ENCODE measurements at places on chromosomes 2 and 18. TPM values are rescaled to one million over a fixed set of nuclear protein-coding genes. Genes with fewer than 3 reads are reported as not detected.
A peak's percentile ranks its signal among the peaks of the same experiment; 100 is the strongest.

DNA sequence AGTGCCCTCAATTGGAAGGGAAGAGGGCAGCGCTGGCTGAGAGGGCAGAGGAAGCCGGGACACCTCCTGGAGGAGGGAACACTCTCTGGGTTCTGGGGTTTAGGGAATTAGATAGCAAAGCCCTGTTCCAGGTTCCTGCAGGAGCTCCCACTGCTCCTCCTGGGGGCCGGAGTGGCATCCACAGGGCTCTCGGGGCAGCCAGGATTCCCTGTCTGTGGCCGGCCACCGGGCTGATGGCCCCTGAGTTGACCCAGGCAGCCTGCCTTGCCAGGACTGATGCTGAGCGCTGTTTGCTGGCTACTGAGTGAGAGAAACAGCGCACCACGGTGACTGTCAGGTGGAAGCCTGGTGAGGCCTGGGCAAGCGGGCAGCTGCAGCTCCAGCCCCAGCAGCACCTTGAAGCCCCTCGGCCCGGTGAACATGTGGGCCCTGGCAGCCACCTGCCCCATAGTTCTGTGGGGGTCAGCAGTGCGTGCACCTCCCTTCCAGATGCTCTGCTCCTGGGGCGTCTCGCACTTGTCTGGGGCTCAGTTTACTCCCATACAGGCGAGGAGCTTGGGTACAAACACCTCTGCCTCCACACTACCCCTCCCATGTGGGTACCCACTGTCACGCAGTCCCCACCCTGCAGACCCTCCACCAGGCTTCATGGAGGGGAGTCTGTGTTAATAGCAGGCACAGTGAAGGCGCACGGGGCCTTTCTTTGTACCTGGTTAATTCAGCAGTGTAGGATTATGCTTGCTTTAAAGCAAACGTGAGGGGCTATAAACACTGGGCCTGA, 7.7 kb upstream of the ALLC start:
- no peaks in the 10 kb centered on the region for H3K36me3 ChIP-seq
- no peak overlapping the region for H3K27ac ChIP-seq
- peaks cover 11% of the 10 kb centered on the region for H3K4me1 ChIP-seq
- no peak for DNase-seq

DNA sequence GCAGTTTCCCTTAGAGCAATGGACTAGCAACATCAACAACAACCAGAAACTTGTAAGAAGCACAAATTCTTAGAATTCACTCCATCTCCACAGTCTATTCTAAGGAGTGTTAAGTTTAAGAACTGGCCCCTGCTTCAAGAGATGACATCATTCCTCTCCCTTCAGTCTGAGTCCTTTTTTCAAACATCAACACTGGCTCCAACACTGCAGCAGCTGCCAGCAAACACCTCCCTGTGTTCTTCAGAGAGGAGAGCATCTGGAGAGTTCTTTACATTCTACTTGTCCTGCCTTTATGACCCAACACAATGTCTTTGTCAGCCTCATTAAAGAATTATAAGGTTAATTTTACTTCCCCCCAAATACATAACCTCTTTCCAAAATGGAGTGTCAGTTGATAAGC, 122.3 kb downstream of the HNMT start:
- H3K36me3 ChIP-seq = no peaks in the 10 kb centered on the region
- no peaks in the 10 kb centered on the region for H3K27me3 ChIP-seq
- H3K4me3 ChIP-seq = no peak overlapping the region
- DNase-seq = no peak
- no peak overlapping the region for H3K27ac ChIP-seq

- peaks cover 13% of the 10 kb centered on the region for H3K27me3 ChIP-seq
- no peak for DNase-seq
These were observed 91.5 kb upstream of the BCL11A start for GRCh38 chr2:60644951-60645350.

GRCh38 chr18:23462876-23463275, 9.8 kb downstream of the RIOK3 start:
- H3K27me3 ChIP-seq = no peaks in the 10 kb centered on the region
- DNase-seq = no peak
- H3K27ac ChIP-seq = no peak overlapping the region
- peaks cover 3% of the 10 kb centered on the region for H3K4me1 ChIP-seq

DNA sequence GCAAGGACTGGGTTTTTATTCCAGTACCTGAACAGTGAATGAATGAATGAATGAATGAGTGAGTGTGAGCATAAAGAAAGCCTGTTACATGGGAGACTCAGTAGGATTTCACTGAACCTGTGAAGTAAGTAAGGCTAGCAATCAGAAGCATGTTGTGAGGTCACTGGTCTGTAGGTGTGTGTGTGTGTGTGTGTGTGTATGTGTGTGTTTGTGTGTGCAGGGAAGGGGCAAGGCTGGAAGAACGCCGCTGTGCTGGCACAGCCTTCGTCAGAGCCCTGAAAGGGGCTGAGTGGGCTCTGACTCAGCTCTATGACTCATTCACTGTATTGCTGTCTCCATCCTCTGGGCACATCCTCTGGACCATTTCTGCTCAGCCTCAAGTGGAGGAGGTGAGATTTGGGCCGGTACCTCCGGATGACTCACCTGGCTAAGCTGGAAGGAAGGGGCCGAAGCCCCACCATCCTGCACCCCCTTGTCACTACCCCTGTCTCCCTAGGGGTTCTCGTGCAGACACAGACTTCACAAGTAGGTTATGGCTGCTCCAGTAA, 51.4 kb upstream of the MRPL33 start:
- no peaks in the 10 kb centered on the region for H3K27me3 ChIP-seq
- peaks cover 36% of the 10 kb centered on the region for H3K4me1 ChIP-seq
- no peaks in the 10 kb centered on the region for H3K36me3 ChIP-seq
- DNase-seq = peak; percentile 98
- no peak overlapping the region for H3K4me3 ChIP-seq
- H3K27ac ChIP-seq = peak overlapping the region; percentile 76

- DNase-seq = no peak
- no peak overlapping the region for H3K4me3 ChIP-seq
- H3K36me3 ChIP-seq = no peaks in the 10 kb centered on the region
- no peak overlapping the region for H3K27ac ChIP-seq
These were observed 109.0 kb upstream of the RGPD4 start for GRCh38 chr2:107717661-107718060.

- H3K36me3 ChIP-seq = no peaks in the 10 kb centered on the region
- H3K27me3 ChIP-seq = peaks cover 14% of the 10 kb centered on the region
- DNase-seq = no peak
- H3K4me3 ChIP-seq = no peak overlapping the region
- H3K4me1 ChIP-seq = no peaks in the 10 kb centered on the region
- no peak overlapping the region for H3K27ac ChIP-seq
These were observed 16.6 kb downstream of the INPP5D start for GRCh38 chr2:233076749-233077148.

DNA sequence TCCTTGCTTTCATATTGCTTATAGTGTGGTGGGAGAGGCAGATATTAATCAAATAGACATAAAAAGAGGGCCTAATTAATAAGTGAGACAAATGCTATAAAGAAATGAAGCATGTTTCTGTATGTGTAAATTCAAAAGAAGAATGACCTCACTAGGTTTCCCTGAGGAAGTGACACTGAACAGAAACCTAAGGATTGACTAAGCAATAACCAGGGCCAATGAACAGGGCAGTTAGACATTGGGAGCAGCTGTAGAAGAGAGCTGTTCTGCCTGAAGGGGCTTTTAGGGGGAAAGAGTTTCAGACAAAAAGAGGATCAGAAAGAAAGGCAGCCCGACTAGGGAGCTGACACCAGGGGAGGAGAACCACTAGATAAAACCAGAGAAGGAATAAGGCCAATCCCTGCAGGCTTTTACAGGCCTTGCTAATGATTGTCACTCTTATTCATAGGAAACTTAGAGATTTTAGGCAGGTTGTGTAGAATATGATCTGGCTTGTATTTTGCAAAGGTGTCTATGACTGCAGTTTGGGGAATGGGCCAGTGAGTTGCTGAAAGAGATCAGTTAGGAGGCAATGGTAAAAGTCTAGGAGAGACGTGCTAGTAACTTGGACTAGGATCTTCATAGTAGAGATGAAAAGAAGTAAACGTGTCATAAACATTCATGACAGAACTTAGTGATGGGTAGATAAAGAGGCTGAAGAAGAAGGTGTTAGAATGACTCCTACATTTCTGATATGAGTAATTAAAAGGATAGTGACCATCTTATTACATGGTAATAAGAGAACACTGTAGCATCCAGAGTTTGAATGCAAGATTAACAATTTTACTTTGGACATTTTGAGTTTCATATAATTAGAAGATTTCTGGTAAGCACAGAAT, 26.8 kb upstream of the NABP1 start:
- no peak overlapping the region for H3K27ac ChIP-seq

DNA sequence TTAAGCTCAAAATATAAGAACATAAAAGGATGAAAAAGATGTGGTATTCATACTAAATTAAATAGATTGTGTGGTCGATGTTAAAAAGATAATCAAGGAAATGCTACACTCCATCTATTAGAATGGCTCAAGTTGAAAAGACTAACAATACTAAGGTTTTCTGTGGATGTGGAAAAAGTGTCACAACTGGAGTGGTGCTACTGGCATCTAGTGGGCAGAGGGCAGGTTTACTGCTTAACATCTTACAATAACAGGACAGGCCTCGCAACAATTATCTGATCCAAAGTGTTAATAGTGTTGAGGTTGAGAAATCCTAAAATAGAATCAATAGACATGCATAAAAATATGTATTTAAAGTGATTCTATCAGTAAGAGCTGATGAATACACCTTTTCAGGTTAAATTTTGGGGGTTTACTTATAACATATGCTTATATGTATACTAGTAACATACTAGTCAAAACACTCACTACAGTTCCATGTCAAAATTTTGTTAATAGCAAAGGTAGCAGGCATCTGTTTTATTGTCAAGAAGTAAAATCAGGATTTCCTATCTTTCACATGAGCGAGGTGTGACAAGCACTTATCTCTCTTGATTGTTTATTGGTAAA, 91.5 kb upstream of the TMEFF2 start:
- no peaks in the 10 kb centered on the region for H3K36me3 ChIP-seq
- no peak overlapping the region for H3K27ac ChIP-seq
- no peaks in the 10 kb centered on the region for H3K4me1 ChIP-seq
- no peaks in the 10 kb centered on the region for H3K27me3 ChIP-seq

GRCh38 chr2:44880125-44880483, 61.4 kb upstream of the SIX3 start:
- no peak for DNase-seq
- H3K4me1 ChIP-seq = no peaks in the 10 kb centered on the region
- H3K4me3 ChIP-seq = no peak overlapping the region
- no peak overlapping the region for H3K27ac ChIP-seq

DNA sequence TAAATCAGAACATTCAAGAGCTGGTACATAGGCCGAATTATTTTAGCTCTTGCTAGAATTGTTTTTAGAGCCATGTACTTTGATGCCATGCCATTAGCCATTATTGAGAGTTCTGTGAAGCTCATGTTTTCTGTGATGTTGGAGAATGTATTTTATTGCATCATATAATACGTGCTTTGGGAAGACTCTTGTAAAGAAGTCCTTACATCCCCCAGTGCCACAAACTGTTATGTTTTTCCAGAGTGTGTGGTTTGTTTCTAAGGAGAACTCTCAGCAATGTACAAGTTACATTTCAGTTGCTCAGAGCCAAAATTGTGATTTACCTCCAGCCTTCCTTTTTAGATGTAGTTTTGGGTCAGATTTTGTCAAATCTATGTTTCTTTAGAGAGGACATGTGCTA, 148.6 kb downstream of the HAUS1 start:
- DNase-seq = no peak
- no peaks in the 10 kb centered on the region for H3K36me3 ChIP-seq
- peak overlapping the region; percentile 68 for H3K27ac ChIP-seq
- no peaks in the 10 kb centered on the region for H3K27me3 ChIP-seq
- peaks cover 27% of the 10 kb centered on the region for H3K4me1 ChIP-seq

DNA sequence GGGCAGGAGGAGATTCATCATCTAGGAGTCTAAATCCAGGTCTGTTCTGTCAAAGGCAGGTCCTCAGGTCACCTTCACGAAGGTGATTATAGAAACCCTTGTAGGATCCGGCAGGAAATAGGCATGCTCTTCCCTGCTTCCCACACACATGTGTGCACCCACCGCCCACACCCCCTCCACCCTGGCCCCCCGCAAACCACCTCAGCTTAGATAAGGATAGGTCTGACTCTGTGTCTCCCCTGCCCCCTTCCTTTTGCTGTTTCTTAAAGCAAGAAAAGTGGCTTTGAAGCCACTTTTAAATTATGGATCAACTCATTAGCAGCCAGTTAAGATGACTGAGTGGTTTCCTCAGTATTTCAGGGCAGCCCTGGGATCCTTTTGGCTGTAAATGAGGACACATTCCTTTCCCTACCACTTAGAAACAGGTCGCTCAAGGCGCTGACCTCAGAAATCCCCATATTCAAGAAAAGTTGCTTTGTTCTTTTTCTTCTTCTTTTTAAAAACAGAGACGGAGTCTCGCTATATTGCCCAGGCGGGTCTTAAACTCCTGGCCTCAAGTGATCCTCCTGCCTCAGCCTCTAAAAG, 14.5 kb upstream of the CIB4 start:
- H3K27me3 ChIP-seq = peaks cover 24% of the 10 kb centered on the region
- no peak for DNase-seq
- no peaks in the 10 kb centered on the region for H3K4me1 ChIP-seq
- H3K36me3 ChIP-seq = no peaks in the 10 kb centered on the region
- H3K4me3 ChIP-seq = no peak overlapping the region

DNA sequence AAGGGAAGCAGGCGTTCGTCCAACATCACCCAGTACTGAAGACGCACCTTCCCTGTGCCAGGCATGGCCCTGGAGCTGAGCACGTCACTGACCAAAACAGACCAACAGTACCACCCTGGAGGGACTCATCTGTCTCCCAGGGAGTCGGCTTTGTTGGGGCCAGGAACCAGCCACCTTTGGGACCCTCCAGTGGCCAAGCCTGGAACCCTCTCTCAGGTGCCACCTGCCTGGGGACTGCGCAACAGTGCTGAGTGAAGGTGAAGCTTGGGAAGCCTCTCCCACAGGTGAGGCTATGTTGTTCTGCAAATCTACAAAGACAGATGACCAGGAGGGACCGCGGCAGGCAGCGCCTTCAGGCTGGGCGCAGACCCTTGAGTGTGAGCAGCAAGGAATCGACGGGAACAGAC, 91.4 kb upstream of the OTOS start:
- peak; percentile 21 for DNase-seq
- no peaks in the 10 kb centered on the region for H3K36me3 ChIP-seq
- H3K4me3 ChIP-seq = no peak overlapping the region
- no peaks in the 10 kb centered on the region for H3K4me1 ChIP-seq
- H3K27ac ChIP-seq = no peak overlapping the region
- H3K27me3 ChIP-seq = no peaks in the 10 kb centered on the region

GRCh38 chr18:50632895-50633515, 73.1 kb downstream of the MAPK4 start:
- H3K27me3 ChIP-seq = no peaks in the 10 kb centered on the region
- H3K27ac ChIP-seq = no peak overlapping the region
- DNase-seq = no peak
- H3K36me3 ChIP-seq = no peaks in the 10 kb centered on the region

DNA sequence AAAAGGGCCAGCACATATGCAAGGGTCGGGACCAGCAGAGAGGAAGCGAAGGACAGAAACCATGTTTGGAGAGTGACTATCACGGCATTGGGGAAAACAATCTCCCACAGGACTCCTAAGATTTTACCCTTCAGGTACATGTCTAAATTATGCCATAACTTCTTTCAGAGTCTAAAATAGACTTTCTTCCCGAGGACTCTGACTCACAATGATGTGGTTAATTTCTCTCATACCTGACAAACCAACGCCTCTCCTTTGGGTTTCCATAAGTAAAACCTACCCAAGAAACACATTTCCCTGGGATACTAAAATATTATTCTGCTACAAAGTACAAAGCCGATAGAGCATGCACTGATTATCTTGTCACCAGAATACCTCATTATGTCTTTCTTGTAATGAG, 127.8 kb upstream of the NETO1 start:
- DNase-seq = no peak
- H3K4me1 ChIP-seq = no peaks in the 10 kb centered on the region
- no peaks in the 10 kb centered on the region for H3K27me3 ChIP-seq
- H3K36me3 ChIP-seq = no peaks in the 10 kb centered on the region
- no peak overlapping the region for H3K4me3 ChIP-seq
- H3K27ac ChIP-seq = no peak overlapping the region

Gene PCARE
- not detected for total RNA-seq

Gene COL6A3
- total RNA-seq = 4,247 TPM

Gene TRIM54
- total RNA-seq = not detected

Gene KIF5C
- 0.36 TPM for total RNA-seq

Measured in osteoblast (primary cell).